NCI-H526 (cell line): ENCODE measurements at places on chromosomes 4 and X.

DNA sequence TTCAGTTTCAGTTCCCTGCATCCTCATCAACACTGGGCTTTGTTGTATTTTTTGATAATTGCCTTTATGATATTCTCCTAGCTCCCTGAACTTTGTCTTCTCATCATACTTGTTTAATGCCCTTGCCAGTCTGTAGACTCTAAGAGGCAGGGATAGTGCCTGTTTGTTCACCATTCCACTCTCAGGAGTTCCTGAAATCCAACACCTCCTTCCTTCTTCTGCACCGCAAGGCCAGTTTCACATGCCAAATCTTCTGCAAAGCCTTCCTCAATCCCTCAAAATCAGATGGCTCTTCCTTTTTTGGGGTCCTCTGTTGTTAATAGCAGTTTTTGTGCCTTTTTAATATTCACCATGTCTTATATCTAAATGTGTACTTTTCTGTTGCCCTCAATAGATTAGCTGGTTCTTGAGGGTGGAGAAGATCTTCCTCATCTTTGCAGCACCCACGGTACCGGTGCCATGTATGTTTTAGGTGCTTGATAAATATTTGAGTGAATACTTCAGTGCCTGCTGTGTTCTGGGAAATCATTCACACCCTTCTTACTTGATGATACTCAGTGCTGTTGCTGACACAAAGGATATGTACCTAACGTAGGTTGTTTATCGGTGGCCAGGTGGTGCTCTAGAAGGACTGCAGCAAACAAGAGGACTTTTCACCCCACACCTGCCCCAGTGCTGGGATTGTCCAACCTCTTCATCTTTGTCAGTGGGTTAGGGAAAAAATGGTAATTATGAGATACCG lies 85.3 kb upstream of the LIMCH1 start:
- DNase-seq: no peak

- DNase-seq: no peak
Measured at GRCh38 chrX:97399400-97399799, 515.7 kb downstream of the RPA4 start.

- DNase-seq: peak; percentile 69
Measured at GRCh38 chr4:83074086-83074704, 39.2 kb downstream of the COPS4 start.

DNA sequence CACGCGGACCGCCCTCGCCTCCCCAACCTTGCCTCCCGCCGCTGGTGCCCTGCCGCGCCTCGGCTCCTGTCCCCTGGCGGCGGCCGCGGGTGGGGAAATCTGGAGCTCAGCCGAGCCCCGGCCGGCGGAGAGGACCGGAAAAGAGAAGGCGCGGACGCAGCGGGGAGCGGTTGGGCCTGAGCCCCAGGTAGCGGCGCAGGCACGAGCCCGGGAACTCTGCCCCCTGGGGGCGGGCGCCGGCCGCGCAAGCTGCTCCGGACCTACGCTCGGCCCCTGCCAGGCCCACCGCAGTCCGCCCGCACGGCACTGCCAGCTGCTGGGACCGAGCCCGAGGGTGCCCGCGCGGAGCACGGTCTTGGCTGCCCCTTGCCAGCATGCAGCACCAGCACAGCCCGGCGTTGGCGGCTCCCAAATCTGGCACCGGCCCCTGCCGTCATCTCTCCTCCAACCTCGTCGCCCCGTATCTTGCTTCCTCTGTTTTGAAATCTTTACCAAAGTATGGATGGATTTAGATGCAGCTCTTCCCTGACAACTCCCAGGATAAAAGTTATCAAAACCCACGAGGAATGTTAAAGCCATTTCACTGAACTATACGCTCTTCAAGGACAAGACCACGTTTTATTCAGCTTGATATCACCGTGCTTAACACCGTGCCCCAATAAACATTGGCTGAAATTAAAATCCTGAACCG lies at the start of gene PRSS12:
Gene PRSS12, minus strand, starts transcription at position 161 of the 691 bp plus-strand sequence. CDS start 283 bp downstream, outside the sequence.
- peak; percentile 16 for DNase-seq

- DNase-seq: no peak
Measured at GRCh38 chr4:169645627-169646026, 25.2 kb downstream of the CLCN3 start.

- peak; percentile 79 for DNase-seq
Measured at GRCh38 chrX:76555816-76556215, 128.3 kb downstream of the MAGEE1 start.

- DNase-seq: peak; percentile 63
Measured at GRCh38 chr4:152778656-152779512, 646 bp downstream of the TIGD4 start.

DNA sequence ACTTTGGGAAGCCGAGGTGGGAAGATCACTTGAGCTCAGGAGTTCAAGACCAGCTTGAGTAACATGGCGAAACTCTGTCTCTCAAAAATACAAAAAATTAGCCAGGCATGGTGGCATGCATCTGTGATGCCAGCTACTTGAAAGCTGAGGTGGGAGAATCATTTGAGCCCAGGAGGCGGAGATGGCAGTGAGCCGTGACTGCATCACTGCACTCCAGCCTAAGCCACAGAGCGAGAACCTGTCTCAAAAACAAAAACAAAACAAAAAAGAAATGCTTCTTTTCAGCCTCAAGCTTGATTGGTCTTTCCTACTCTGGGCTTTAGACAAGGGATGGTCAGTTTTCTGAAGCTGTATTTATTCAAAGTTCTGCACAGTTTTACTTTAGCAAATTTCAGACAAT lies 15.8 kb upstream of the DHRSX start:
- no peak for DNase-seq

DNA sequence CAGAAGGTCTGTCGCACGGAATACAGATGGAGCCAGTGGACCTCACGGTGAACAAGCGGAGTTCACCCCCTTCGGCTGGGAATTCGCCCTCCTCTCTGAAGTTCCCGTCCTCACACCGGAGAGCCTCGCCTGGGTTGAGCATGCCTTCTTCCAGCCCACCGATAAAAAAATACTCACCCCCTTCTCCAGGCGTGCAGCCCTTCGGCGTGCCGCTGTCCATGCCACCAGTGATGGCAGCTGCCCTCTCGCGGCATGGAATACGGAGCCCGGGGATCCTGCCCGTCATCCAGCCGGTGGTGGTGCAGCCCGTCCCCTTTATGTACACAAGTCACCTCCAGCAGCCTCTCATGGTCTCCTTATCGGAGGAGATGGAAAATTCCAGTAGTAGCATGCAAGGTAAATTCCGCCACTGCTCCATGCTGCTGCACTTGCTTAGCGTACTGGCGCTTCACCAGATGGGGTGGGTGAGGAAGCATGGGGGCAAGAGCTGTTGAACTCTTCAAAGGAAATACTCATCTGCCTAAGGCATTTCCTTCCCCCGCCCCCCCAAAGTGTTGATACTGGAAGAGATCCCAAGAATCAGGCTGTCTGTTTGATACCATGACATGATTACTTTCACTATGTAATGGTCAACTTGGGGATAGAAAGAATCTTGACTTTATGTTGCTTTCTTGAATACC lies 24.8 kb downstream of the KLF3 start:
- DNase-seq: no peak

DNA sequence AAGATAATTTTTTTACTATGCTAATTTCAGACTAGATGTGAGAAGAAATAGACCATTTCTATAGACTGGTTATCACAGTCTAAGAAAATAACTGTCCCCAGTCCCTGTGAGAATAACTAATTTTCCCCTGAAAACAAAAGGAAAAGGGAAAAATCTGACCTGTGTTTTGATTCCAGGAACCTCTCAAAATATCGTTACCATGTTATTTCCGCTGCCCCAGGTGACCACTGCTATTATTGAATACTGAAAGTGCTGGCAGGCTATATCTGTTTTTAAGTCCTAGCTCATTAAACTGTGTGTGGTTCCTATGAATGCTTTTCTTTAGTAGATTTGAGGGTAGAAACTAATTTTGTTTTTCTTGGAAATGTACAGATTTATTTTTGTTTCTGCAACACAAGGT lies 83.6 kb downstream of the GAB1 start:
- no peak for DNase-seq

DNA sequence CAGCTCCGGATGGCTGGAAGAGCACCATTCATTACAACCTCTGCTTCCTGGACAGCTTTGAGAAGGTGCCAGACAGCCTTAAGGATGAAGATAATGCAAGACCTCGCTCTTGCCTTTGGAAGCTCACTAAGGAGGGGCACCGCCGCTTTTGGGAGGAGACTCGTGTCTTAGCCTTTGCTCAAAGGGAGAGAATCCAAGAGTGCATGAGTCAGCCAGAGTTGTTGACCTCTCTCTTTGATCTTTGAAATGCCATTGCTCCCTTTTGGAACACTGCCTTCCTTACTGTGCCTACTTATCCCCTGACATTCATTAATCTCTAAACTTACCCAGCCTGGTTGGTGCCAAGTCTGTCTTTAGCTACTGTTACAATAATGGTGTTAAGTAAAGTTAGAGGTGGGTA lies 1.2 kb downstream of the FOXR2 start:
- DNase-seq: no peak

DNA sequence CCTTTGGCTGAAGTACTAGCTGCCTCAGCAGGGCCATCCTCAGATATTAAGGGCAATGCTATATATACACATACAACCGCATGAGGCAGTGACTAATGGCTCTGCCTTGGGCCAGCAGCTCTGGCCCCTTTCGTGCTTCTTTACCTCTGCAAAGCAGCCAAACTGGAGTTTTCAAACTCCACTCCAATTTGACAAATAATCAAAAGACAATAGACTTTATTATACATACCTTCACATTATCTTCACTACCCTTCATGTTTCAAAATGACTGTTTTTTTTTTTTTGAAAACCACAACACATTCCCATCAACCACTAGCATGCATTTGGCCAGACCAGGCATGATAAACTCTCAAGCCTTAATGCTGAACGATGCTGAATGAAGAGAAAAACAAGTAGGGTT lies 187.7 kb downstream of the ENOX2 start:
- no peak for DNase-seq

DNA sequence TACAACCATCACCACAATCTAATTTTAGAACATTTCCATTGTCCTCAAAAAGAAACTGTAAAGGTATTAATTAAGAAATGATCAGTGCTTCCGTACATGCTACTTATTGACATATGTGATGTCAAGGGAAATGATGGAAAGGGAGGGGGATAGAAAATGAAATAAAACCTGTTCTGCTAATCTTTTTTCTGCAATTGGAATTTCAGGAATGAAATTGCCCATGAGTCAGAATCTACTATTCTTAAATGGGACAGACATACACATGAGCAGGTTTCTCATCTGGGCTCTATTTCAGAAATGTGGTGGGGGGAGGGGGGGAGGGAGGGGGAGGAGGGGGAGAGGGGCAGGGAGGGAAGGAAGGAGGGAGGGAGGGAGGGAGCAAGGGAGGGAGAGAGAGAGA lies 91.0 kb downstream of the SHROOM4 start:
- DNase-seq: no peak
